ENCODE measurements at places on chromosomes 16 and 17.

DNA sequence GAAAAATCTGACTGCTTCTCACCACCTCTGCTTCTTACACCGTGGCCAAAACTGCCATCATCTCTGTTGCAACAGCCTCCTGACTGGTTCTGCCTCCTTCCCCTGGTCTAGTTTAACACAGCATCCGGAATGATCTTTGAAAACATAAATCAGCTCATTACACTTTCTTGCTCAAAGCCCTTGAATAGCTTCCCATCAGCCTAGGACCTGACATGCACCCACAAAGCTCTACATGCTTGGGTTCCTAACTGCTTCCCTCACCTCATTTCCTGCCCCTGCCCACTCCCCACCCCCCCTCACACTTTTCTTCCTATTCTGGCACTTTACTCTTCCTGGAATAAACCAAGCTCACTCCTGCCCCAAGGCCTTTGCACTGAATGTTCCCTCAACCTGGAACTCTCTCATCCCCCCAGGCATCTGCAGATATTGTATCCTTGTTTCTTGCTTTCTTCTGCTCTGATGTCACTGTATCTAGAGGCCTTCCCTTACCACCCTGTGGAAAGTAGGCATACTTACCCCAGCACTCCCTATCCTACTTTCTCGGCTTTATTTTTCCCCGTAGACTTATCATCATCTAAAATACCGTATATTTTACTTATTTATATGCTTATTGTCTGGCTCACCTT, 112.4 kb downstream of the FTO start:
- DNase-seq = no peak

- DNase-seq = no peak
These were observed 11.4 kb upstream of the ARHGAP23 start for GRCh38 chr17:38416840-38417209.

- no peak for DNase-seq
These were observed 35.3 kb upstream of the HELZ start for GRCh38 chr17:67280279-67280678.

DNA sequence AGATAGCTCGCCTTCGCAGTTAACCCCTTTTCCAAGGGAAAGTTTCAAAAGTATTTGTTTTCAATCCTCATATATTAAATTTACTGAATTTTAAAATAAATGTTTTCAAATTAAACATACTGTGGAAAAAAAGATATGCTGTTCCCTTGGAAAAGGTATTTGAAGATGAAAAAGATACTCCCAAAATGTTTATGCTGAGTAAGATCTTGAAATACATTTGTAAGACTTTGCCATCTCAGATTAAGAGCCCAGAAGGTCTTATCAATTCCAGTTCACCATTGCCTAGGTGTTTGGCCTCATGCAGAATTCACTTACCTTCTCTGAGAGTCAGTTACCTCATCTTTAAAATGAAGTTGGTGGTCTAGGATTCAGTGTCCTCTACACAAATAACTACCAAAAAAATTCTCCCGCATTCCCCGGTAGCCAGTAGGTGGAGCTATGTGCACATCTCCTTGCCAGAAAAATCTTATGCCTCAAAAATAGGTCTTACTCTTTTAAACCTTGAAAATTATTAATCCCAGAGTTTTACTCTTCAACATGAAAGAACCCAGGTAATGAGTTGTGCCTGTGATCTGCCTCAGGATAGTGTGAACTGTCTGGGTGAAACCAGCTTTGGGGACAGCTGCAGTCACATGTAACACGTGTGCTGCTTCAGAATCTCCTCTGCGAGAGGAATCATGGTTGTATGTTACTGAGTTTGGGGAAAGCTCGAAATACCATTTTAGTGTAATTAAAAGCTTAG, 178.3 kb downstream of the MRTFB start:
- DNase-seq = peak; percentile 66

DNA sequence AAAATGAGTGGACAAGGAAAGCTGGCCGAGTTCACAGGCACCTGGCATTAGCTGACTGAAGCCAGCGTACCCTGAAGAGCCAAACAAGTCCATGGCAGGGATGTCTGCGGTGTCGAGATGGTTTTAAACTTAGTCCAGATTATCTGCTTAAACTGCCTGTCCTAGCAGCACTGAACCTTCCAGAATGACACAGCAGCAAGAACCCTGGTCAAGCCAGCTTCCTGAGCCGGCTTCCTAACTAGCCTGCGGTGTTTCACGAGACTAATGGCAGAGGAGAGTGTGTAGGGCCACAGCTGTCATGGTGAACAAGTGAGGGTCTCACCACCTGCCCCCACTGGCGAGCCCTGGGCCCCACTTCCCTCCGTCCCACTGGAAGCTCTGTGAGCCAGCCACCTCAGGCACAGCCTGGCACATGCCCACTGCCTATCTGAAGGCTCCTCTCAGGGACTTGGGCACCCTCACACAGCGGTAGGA, 28.8 kb upstream of the MTSS2 start:
- no peak for DNase-seq

GRCh38 chr17:4144422-4144747, 1.4 kb downstream of the CYB5D2 start:
- DNase-seq = no peak

DNA sequence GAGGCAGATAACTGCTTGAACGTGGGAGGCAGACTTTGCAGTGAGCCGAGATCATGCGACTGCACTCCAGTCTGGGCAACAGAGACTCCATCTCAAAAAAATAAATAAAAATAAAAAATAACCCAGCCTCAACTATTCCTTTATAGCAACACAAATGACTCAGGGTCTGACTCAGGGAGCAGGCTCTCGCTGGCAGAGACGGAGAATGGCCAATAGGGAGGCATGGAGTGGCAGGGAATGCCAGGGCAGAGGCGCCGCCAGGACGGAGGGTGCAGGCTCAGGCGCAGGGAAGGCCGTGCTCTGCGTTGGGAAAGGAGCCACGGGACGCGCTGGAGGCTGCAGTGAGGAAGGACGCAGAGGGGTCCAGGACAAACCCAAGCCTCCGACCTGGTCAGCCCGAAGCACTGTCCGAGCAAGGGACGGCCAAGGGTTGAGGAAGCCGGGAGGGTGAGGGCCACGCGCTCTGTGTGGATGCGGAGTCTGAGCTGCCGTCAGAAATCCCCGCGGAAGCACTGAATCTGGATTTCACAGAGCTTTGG, 40.3 kb downstream of the PKD1 start:
- peak; percentile 80 for DNase-seq

GRCh38 chr17:2631211-2631610, 37.8 kb downstream of the PAFAH1B1 start:
- no peak for DNase-seq

DNA sequence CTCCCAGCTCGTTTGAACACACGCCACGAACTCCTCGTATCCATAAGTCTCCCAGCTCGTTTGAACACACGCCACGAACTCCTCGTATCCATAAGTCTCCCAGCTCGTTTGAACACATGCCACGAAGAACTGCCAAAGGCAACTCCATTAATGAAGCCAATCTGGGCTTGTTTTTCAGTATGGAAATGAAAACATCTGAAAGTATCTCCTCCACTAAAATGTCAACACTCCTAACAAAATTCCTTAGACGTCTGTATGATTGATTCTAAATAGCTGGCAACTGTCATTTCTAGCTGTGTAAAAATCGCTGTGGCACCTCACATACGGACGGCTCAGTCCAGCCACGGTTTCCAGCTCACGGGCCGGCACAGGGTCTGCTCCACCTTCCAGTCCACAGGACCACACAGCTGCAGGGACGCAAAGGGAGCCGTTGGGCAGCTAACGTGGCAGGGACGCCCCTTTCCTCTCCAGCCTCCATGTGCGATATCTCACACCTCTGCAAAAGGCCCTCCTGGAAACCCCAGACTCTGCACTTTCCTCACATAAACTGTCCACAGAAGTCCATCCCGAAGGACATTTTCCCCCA, 67.1 kb upstream of the METRNL start:
- no peak for DNase-seq

DNA sequence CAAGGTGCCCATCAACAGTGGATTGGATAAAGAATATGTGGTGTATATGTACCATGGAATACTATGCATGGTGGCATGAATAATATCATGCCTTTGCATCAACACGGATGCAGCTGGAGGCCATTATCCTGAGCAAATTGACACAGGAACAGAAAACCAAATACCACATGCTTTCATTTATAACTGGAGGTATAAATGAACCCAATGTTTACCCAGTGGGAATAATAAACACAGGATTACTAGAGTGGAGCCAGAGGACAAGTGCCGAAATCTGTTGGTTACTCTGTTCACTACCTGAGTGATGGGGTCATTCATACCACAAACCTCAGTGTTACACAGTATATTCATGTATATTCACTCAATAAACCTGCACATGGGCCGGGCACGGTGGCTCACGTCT, 125.2 kb downstream of the CDH11 start:
- DNase-seq = no peak

DNA sequence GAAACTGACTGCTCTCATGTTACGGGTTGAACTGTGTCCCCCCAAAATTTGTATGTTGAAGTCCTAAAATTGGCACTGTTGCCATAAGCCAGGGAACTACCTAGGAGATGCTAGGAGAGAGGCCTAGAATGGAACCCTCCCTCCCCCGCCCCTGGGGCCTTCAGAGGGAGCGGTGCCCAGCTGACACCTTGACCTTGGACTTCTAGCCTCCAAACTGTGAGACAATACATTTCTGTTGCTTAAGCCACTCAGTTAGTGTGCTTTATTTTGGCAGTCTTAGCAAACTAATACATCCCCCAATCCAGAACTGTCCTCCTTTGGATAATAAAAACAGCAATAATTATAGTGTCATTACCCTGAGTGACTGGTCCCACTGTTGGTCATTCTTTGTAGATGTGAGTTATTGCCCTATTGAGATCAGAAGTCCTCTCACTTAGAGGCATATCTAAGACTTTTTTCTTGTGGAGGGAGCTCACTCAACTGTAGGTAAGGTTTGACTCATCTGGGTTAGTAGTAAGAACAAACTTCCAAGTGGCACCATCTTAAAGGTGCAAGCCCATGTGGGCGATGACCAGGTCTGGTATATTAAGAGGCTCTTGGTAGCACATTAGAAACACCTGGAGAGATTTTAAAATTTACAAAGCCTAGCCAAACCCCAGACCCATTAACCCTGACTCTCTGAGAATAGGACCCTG, 93.0 kb upstream of the HLF start:
- no peak for DNase-seq

GRCh38 chr16:24151482-24151939, 104.6 kb upstream of the CACNG3 start:
- DNase-seq = peak; percentile 84

DNA sequence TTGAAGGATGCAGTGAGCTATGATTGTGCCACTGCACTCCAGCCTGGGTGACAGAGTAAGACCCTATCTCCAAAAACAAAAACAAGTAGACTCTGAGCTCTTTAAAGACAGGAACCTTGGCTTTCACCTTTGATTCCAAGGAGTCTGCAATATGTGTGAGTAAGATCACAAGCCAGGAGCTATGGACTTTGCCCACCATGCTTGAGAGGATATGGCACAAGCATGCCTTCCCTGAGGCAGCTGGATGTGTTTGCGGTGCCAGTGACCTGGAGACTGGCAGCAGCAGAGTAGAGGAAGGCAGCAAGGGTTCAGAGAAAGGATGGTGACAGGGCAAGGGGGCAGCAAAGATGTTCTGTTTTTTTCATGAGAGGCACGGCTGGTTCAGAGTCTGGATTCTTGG, 14.5 kb upstream of the PRKCA start:
- DNase-seq = no peak

- no peak for DNase-seq
These were observed 61.2 kb upstream of the ENDOV start for GRCh38 chr17:80353718-80354275.

DNA sequence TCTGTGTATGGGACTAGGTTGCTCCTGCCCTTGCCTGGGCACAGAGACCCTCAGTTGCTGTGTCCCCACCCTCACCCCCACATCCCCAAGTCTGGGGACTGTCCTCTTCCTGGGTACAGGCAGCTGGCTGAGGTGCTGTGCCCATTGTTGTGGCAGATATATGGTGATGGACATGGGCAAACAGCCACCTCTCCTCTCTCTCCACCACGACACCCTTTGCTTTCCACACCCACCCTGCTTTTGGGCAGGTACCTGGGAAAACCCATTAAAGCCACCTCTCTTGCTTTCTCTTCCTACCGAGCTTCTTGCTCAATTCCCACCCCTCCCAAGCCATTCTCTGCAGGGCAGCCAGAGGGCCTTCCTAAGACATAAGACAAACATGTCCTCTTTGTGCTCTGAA, 21.7 kb downstream of the TRPV2 start:
- DNase-seq = no peak

GRCh38 chr17:66283971-66284370, 18.4 kb upstream of the PRKCA start:
- DNase-seq = no peak

DNA sequence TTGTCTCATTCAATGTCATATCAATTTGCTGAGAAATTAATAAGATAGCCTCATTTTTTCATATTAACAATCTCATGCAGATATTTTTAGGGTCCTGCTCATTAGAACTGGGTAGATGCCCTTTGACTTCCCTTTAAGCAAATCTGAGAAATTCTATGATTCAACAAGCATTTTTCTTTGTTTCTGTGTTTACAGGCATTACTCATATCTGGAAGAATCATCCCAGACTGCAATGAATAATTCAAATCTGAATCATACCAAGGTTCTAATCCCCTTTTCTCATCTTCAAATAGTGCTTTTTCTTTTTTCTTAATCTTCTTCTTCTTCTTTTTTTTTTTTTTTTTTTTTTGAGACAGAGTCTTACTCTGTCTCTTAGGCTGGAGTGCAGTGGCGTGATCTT, 69.2 kb upstream of the KIFC3 start:
- DNase-seq = peak; percentile 43

DNA sequence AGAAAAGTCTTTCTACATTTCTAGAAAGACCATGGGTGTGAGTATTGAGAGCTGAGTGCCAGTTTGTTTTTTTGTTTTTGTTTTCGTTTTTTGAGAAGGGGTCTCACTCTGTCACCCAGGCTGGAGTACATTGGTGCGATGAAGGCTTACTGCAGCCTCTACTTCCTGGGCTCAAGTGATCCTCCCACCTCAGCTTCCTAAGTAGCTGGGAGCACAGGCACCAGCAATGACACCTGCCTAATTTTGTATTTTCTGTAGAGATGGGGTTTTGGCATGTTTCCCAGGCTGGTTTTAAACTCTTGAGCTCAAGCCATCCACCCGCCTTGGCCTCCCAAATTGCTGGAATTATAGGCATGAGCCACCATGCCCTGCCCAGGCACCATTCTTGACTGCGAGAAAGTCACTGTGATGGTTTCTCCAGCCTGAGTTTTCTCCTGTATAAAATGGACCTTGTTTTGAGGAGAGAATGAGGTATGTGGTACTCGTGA, 673.8 kb downstream of the MAF start:
- DNase-seq = no peak

DNA sequence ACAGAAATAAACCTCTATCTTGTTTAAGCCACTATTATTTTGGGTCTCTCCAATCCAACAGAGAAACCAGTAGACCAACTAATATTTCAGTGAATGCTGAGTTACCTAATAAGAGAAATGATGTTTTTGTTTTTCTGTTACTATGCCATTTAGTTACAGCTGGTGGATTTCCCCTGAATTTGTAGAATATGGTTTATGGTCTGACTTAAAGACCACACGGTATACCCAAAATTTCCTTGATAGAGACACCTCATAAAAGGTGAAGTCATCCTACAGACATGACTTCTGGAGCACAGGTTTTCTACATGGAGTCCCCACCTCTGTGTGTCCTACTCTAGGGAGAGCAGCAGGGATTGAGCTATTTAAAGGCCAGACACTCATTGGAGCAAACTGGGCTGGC, 13.3 kb downstream of the PIK3R5 start:
- DNase-seq = no peak

GRCh38 chr17:49566668-49567071, 9.0 kb upstream of the NXPH3 start:
- no peak for DNase-seq

GRCh38 chr17:12743046-12743445, 46.3 kb upstream of the ARHGAP44 start:
- no peak for DNase-seq

- no peak for DNase-seq
These were observed 3.5 kb downstream of the FOXJ1 start for GRCh38 chr17:76137351-76138233.

All from astrocyte of the hippocampus (primary cell).